ENCODE measurements at places on chromosomes 12 and 14.

GRCh38 chr12:71300772-71301675 lies 138.6 kb upstream of the LGR5 start:
- DNase-seq = no peak

GRCh38 chr14:69204753-69205152 lies 13.5 kb downstream of the EXD2 start:
- no peak for DNase-seq

DNA sequence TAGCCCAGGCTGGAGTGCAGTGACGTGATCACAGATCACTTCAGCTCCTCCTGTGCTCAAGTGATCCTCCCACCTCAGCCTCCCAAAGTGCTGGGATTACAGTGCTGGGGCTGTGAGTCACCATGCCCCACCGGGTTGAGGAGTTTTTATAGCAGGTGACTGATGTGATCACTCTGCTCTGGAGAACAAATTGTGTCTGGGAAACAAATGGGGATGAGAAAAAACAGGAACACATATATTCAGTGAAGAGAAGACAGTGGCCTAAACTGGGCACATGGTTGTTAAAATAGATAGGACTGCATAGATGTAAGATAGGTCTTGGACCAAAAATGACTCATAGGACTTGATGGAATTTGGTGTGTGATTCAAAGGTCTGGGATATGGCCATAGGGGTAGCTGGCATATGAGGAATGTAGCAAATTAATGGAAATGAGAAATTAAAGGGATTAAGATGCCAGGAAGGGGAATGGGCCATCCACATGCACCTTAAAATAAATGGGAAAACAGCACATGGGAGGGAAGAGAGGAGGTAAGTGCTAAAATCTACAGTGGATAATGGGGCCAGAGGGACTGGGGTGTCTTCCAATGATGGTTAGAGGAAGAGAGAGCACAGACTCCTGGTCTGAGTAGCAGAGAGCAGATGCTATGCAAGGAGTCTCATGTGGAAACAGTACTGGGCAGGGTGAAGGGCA lies 11.2 kb downstream of the BCAT1 start:
- no peak for DNase-seq

DNA sequence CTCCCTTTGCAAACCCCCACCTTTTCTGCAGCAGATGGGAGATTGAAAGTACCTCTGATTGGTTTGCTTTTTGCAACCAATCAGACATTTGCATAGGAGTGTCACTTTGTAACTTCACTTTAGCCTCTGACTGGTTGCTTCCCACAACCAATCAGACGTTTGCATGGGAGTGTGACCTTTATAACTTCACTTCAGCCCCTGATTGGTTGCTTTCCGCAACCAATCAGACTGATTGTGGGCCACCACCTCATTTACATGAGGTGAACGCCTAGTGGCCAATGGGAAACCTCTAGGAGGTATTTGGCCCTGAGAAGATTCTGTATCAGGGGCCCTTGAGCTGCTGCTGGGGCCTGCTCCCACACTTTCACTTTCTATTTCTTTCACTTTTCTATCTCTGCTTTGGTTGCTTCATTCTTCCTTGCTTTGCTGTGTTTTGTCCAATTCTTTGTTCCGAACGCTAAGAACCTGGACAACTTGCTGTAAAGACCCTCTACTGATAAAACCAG lies 106.0 kb upstream of the PRICKLE1 start:
- DNase-seq = no peak

DNA sequence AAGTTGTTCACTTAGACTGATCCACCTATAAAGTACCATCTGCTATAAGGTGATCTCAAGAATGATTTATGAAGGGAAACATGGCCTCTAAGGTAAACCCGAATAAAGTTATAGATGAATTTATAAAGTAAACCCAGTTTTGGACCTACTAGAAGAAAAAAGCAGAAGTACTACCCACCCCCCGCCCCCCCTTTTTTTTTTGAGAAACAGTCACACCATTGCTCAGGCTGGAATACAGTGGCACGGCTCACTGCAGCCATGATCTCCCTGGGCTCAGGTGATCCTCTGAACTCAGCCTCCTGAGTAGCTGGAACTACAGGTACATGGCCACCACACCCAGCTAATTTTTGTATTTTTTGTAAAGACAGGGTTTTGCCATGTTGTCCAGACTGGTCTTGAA lies 3.9 kb downstream of the ENTPD5 start:
- peak; percentile 43 for DNase-seq

DNA sequence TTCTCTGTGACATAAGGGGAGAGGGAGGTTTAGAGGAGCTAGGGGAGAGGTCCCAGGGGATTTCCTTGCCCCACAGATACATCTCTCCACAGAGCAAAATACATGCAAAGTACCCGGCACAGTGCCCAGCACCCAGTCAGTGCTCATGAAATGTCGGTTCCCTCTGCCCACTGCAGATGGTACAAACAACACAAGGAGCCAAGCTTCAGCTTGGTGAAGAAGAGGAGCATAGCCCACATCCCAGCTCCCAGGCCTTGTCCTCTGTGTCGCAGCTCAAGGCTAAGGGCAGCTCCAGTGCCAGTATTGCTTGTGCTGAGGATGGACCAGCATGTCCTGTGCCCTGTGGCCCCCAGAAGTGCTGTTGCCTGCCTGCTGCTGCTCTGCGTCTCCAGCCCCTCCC lies 35.0 kb upstream of the FKBP4 start:
- no peak for DNase-seq

- DNase-seq = peak; percentile 66
These were observed 53.2 kb downstream of the RPAP3 start for GRCh38 chr12:47652521-47653234.

GRCh38 chr14:24673534-24674203 lies 39.7 kb upstream of the GZMB start:
- DNase-seq = no peak

DNA sequence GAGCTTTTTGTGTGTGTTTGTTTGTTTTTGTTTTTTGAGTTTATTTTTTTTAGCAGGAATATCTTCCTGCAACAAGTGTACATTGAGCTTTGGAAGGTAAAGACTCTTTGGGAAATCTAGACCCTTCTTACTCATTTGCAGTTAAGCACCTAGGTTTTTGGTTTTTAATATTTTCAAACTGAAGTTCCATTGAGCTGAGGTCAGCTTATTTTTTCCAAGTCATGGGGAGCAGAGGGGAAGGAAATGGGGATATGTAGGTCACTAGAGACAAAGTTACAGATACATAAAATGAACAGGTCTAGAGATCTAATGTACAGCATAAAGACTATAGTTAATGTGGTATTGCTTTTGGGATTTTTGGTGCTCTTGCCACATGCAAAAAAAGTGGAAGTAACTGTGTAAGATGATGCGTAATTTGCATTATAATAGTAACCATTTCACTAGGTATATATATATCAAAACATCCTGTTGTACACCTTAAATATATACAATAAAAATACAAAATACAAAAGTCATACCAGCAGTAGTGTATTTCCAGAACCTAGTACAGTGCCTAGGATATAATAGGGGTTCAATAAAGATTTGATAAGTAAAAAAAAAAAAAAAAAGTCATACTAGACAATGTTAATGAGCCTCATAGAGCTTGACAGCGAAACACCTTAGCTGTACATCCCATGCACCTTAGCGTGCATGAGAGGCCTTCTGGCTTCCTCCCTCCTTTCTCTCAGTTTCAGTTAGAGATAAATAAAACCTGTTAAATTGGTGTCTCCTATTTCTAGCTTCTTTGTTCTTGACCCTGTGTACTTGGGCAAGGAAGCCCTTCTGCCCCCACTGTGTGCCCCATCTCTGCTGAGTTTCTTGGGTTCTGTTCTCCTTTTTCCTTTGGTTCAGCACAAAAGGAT lies 22.7 kb downstream of the CGRRF1 start:
- DNase-seq = no peak

DNA sequence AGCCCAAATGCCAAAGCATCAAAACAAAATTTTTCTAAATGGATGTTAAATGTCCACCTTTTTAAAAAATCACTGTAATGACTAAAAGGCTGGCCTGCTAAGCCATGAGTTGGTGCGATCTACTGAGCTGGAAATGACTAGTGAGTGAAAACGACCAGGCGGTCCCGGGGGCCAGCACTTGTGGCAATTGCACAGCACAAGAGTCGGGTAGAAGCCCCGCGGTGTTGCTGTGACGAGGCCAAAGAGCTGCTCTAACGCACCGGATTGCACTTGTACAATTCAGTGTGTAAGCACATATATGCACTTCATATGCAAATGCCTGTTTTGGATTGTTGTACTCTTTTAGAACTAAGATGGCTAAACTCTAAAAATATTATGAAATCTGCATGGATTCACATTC lies 64.1 kb upstream of the DYNC1H1 start:
- no peak for DNase-seq

DNA sequence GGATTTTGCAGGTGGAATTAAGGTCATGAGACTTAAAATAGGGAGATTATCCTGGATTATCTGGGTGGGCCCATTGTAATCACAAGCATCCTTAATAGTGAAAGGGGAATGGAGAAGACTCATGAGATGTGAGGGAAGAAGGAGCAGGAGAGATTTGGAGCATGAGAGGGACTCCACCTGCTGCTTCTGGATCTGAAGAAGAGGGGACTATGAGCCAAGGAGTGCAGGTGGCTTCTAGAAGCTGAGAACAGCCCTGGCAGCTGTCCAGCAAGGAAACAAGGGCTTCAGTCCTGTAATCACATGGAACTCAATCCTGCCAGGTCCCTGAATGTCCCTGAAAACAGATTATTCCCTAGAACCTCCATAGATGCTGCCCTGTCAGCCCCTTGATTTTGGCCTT lies 67.8 kb downstream of the PELI2 start:
- DNase-seq = no peak

DNA sequence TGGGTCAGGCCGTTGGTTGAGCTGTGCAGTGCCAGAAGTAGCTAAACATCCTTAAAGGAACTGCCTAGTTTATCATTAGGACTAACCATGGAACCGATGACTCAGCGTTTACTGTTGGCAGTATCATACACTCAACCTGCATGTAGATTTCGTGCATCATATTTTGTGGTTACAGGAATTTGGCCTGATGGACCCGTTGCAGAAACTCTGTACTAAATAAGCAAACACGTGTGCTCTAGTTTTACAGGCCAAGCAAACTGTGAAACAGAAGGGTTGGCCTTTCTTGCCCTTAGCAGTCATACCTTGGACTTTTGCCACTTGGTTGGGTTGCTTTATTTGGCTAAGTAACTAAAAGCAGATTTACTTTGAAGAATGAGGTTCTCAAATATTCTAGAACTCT lies 35.6 kb downstream of the DGLUCY start:
- DNase-seq = no peak

- DNase-seq = no peak
These were observed 59.1 kb downstream of the FBXW8 start for GRCh38 chr12:116969615-116970585.

DNA sequence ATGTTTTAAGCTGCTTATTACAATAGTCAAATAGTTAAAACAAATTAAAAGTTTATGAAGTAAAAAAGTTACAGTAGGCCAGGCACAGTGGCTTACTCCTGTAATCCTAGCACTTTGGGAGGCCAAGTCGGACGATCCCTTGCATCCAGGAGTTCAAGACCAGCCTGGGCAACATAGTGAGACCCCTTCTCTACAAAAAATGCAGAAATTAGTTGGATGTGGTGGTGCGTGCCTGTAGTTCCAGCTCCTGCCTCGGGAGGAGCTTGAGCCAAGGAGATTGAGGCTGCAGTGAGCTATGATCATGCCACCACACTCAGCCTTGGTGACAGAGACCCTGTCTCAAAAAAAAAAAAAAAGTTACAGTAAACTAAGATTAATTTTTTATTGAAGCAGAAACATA lies 142.6 kb downstream of the MIPOL1 start:
- no peak for DNase-seq

DNA sequence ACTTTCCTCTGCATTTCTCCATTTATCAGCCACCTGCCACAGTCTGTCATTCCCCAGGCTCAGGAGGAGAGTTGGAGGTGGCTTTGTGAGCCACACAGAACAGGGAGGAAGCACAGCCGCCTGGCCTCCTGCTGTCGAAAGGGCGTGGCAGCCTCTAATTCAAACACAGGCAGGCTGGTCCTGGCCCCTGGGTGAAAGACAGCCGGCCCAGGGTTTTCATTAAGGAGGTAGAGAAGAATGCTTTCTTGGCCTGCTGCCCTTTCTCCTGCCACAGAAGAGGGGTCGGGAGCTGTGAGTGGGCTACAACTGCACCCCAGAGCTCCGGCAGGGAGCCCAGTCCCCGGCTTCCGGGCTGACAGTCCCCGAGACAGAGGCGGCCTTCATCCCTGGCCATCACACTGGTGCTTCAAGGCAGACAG lies 108.6 kb upstream of the FZD10 start:
- DNase-seq = no peak

GRCh38 chr12:111838353-111838752 lies 3.7 kb upstream of the MAPKAPK5 start:
- DNase-seq = no peak

DNA sequence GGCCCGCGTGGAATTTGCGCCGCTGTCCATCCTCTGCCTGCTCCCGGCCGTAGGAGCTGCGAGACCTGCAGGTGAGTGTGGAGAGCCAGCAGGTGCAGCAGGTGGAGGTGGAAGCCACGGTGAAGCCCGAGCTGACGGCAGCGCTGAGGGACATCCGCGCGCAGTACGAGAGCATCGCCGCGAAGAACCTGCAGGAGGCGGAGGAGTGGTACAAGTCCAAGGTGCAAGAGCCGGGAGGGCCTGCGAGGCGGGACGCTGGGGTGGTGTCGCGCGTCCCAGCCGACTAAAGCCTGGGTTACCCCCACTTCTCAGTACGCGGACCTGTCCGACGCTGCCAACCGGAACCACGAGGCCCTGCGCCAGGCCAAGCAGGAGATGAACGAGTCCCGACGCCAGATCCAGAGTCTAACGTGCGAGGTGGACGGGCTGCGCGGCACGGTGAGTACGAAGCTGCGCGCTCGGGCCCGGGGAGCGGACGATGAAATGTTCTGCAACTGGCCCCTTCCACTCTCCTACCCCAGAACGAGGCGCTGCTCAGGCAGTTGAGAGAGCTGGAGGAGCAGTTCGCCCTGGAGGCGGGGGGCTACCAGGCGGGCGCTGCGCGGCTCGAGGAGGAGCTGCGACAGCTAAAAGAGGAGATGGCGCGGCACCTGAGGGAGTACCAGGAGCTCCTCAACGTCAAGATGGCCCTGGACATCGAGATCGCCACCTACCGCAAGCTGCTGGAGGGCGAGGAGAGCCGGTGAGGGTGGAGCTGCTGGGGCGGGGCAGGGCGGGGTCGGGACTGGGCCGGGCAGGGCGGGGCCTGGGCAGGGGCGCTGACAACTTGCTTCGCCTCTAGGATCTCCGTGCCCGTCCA lies 2.1 kb downstream of the PRPH start:
- DNase-seq = peak; percentile 70

GRCh38 chr14:57038689-57039088 lies 228.4 kb upstream of the OTX2 start:
- DNase-seq = no peak

DNA sequence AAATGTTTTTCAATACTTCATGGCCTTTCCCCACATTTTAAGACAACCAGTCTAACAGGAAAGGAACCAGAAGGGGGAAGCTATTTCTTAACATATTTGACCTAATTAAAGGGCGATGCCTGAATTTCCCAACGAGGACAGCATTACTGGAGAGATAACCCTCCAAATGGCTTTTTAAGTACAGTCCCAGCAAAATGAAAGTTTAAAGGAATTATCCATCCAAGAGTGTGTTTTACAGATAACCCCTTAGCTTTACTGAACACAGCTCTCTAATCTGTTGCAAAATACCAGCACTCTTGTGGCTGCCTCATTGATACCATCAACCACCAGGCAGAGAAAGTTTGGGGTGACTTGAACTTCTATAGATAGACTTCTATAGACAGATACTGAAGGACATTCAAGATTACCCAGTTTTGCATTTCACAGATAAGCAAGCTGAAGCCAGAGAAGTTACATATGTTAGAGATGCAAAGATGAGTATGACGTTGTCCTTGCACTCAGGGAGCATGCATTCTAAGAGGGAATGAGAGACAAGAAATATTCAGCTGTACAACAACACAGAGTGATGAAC lies 41.3 kb upstream of the DUSP6 start:
- DNase-seq = no peak
